ENCODE measurements at places on chromosomes 11 and 22.
A peak's percentile ranks its signal among the peaks of the same experiment; 100 is the strongest.

GRCh38 chr11:120096369-120097191 lies 41.3 kb downstream of the TRIM29 start:
- DNase-seq = no peak

- no peak for DNase-seq
Measured at GRCh38 chr22:17346578-17346977, 22.7 kb upstream of the CECR2 start.

- no peak for DNase-seq
Measured at GRCh38 chr11:119511614-119512306, 88.8 kb upstream of the THY1 start.

- DNase-seq = no peak
Measured at GRCh38 chr11:78370406-78371172, 47.0 kb downstream of the GAB2 start.

GRCh38 chr11:12089473-12089872 lies 20.9 kb upstream of the MICAL2 start:
- no peak for DNase-seq

DNA sequence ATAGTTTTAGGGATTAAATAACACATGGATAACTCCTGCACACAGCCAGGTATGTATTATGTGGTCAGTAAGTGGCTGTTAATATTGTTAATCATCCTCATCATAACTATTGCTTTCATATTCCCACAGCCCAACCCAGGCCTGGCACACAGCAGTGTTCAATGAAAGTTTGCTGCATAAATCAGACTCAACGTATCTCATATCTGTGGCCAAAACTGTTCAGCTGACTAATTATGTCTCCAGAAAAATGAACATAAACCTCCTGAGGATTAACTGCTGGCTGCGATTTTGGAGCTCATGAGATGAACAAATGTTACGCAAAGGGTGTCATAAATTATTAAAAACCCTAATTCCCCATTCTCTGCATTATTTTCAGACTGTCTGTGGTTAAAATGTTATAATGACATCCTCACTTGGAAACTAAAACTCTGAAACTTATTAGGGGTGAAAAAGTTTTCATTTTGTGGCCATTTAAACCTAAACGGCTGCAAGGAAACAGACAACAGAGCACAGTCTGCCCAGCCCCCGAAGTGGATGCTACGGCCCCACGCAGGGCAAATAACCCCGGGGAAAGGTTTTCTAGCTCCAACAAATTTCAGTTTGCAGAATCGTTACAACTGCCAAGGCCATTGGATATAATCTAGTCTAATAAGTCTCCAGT lies 17.3 kb downstream of the ABCC8 start:
- no peak for DNase-seq

DNA sequence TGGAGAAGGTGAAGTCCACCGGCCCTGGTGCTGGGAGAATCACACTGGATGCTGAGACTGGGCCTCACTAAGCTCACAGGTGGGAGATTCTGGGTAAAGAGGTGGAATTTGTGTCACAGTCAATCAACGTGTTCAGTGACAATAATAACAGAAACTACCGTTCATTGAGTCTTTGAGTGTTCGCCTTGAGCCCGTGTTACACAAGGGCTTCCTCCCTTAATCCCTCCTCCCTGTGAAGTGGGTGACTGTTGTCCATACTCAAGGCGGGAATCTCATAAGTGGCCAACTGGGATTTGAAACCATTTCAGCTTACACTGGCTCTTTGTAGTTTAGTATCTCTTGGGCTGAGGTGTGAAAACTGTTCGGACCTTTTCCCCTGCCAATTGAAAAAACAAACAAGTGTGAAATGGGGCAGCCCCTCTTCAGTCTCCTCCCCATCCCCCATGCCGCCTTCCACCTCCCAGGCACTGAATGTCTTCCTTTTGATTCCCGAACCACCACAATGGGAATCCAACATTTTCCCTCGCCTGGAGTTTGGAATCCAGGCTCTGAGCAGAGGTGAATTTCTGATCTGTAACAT lies 502.4 kb downstream of the MIAT start:
- DNase-seq = no peak

- no peak for DNase-seq
Measured at GRCh38 chr11:116762132-116762531, 10.7 kb downstream of the BUD13 start.

GRCh38 chr11:120066738-120067437 lies 71.0 kb downstream of the TRIM29 start:
- DNase-seq = no peak

- DNase-seq = no peak
Measured at GRCh38 chr22:23151827-23152226, 6.5 kb downstream of the RAB36 start.

GRCh38 chr11:7471071-7471470 lies 14.2 kb upstream of the OLFML1 start:
- DNase-seq = no peak

- DNase-seq = no peak
Measured at GRCh38 chr11:501001-501682, 5.9 kb downstream of the RNH1 start.

DNA sequence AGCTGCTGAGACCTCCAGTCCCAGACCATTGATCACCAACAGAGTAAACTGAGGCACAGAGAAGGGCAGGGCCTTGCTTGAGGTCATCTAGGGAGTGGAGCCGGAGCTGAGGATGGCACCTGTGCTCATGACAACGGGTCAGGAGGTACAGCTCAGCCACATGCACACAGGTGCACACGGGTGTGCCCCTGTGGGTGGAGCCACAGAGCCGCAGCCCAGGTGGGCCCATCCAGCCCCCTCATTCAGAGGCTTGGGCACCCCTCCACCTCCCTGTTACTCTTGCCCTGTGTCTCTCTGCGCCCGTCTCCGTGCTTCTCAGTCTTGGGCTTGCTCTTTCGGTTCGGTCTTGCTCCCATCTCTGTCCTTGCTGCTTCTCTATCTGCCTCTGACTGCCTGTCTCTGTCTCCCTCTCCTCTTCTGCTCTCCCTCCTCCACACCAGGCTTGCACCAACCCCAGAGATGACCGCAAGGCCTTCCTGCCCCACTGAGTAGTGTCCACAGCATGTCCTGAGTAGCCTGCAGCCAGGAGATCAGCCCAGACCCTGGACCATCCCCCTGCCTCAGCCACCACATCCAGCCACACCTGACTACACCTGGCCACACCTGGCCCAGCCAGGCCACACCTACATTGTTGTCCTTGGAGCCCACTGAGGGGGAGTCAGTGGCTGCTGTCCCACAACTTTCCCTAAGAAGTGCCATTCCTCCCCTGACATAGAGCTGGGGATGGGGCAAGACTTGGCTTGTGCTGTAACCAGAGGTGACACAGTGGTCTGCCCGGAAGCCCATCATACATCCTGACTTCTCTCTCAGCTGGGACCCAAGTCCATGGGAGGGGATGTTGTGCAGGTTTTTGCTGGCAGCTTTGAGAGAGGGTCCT lies 39.3 kb upstream of the CRYBB3 start:
- DNase-seq = no peak

GRCh38 chr11:115201111-115201792 lies 303.0 kb downstream of the CADM1 start:
- no peak for DNase-seq

- no peak for DNase-seq
Measured at GRCh38 chr22:29165321-29166060, 40.2 kb upstream of the EMID1 start.

- no peak for DNase-seq
Measured at GRCh38 chr11:26753723-26754504, 32.1 kb upstream of the SLC5A12 start.

- no peak for DNase-seq
Measured at GRCh38 chr11:69497221-69497787, 15.8 kb downstream of the LINC01488 start.

DNA sequence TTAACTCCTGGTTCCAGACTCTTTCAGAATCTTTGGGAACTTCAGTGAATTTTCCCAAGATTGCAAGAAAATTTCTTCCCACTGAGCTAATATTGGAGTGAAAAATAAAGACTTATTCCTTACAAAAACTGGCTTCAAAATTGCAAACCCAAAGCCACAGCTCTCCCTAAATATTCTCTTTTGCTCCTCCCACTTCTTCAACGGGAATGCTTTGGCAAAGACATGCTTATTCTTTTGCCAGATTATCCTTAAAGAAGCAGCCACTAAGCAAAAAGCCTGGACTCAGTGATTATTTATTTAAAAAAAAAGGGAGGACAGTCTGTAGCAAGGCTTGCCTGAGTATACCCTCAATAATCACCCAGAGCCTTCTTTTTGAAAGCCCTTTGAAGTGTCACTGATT lies 902.4 kb upstream of the CCDC90B start:
- DNase-seq = no peak

- DNase-seq = no peak
Measured at GRCh38 chr22:39937906-39938305, 22.3 kb upstream of the TMA7B start.

DNA sequence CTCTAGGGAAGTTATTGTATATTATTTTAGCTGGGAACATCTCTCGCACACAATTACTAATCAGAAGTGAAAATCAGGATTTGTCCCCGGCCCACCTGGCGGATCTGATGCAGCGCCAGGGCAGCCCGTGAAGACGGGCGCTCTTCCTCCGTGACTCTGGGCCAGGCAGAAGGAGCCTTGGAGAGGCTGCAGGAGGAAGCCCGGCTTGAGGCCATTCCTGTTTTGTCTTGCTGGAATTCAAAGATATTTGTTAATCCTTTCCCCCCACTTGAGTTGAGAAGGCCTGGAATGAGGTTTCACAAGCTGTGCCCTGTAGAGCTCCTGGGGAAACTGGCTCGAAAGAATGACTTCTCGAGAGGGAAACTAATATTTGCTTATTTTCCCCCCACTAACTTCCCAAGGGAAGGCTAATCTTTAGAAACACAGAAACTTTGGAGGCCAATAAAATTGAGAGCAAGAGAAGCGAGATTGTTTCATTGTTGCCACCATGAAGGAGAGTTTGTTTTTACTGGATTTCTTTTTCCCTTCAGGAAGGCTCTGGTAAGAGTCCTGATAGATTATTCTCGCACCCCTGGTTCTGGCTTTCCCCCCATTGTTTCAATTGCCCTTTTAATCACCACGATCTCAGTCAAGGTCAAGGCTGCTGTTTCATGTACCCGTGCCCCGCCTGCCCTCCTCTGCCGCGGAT lies 92.8 kb upstream of the SEPTIN5 start:
- DNase-seq = no peak

DNA sequence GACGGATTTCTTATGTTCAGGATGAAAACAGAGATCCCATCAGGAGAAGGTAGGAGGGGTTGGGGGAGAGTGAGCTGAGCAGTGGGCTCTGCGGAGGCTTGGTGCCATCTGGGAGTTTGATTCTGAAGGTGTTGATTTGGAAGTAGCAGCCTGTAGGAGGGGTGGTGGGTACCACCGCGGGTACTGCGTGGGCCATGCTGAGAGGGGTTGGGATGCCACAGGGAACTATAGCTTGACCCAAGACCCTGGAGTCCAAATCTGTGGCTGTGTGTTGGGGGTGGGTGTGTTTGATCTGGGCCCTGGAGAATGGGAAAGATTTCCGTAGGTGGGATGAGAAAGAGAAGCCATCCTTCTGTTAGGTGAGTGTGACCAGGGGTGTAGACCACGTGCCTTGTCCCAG lies 5.0 kb downstream of the INCENP start:
- no peak for DNase-seq

DNA sequence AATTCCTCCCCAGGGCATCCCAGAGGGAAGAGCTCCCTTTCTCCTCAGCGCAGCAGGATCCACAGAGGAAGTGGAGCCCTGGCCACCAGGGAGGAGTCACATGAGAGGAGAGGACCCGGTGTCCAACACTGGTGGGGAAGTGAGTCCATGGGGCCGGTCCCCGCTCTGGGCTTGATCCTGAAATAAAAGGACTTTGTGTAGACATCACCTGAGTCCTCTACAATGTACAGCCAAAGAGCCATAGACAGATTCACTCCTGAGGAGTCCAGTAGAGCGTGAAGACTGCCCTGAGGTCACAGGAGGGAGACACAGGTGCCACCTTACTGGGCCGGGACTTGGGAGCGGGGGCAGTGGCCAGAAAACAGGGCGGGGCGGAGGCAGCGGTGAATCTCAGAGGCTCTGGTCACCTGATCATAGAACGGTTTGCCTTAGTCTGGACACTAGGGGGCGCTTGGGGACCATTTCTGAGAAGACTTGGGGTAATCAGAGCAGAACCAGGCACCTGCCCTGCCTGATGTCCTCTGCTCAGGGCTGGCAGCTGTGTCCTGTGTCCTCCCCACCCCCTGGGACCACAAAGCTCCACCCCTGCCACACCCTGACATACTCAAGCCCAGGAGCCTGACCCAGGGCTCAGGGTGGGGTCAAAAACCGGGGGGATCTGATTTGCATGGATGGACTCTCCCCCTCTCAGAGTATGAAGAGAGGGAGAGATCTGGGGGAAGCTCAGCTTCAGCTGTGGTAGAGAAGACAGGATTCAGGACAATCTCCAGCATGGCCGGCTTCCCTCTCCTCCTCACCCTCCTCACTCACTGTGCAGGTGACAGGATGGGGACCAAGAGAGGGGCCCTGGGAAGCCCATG lies 112.7 kb downstream of the VPREB1 start:
- DNase-seq = peak; percentile 23

GRCh38 chr11:78727816-78728215 lies 153.2 kb upstream of the NARS2 start:
- no peak for DNase-seq

DNA sequence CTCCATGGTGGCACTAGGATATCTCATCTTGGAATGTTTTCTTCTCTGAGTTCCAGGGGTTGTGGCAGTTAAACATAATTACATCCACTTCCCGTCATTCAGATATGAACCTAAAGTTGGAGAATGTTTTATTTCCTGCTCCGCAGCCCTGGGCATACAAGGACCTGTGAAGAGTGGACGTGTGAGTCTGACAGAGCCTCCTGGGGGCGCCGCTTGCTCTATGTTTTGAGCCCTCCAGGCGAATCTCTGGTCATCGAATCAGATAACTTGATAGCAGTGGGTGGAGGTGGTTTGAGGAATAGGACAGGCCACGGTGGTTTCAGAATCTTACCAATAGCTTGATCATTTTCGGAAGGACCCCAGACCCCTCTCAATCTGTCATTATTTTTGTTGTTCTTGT lies 174.2 kb downstream of the NTM start:
- no peak for DNase-seq

- no peak for DNase-seq
Measured at GRCh38 chr11:640021-640706, 3.1 kb downstream of the DRD4 start.

- no peak for DNase-seq
Measured at GRCh38 chr22:19478045-19478900, 720 bp downstream of the UFD1 start.

DNA sequence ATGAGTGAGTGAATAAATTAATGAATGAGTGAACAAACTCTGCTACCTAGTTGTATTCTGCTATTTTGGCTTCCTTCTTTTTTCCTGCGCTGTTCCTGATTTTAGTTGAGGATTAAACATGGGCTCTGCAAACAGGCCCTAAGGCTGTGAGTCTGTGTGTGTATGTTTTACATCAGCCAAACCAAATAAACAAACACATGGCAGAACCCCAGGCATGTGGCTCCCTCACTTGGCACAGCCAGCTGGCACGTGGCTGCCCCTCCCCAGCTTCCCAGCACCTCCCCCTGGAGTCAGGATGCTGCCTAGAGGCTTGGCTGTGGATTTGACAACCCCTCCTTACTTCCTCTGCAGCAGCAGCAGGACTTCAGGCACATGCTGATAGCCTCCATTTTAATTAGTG lies 593.2 kb downstream of the INSC start:
- no peak for DNase-seq

All from stimulated activated CD8-positive, alpha-beta memory T cell treated with anti-CD3 and anti-CD28 coated beads, Interleukin-4, amount 100 ng/mL, for 1 hour (primary cell).